ENCODE measurements at places on chromosomes 16 and 17.
A peak's percentile ranks its signal among the peaks of the same experiment; 100 is the strongest.

GRCh38 chr16:81956213-81956948 lies 54.9 kb downstream of the SDR42E1 start:
- DNase-seq, result no peak

DNA sequence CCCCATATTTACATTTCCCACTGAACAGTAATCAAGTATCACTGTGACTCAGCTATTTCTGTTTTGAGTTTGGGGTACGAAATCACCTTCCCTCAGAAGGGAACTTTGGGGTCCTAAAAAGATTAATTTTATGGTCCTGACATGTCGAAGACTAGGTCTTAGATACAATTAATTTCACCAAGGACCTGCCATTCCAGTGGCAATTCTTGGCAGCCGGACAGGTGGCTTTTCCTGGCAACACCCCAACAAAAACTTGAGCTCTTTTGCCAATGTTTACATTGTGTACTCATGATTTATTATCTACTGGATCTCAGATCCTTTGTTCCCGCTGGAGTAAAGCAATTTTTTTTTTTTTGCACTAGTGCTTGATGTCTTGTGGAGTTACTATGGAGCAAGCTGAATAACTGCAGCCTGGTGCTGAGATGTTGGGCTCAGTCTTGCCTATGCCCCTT lies 14.4 kb downstream of the SLFN5 start:
- DNase-seq, result no peak

GRCh38 chr16:11611871-11612664 lies 25.3 kb upstream of the LITAF start:
- no peak for DNase-seq

DNA sequence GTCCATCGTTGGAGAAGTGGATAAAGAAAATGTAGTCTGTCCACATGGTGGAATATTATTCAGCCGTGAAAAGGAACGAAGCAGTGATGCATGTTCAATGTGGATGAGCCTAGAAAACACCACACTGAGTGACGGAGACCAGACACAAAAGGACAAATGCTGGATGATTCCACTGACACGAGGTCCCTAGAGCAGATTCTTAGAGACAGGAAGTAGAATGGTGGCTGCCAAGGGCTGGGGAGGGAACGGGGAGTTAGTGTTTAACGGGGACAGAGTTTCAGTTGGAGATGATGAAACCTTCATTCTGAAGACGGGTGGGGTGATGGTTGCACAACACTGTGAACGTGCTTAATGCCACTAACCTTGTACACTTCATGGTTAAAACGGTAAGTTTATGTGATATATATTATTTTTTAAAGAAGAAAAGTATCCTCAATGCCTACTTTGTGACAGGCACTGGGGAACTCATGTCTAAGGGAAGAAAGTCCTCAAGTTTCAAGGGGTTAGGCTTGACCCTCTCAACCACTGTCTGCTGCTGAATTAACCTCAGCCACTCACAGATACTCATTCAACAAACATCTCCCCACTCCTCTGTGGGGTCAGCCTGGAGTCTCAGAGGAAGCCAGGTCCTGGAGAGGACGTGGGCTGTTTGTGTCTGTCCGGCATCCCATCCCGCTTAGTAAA lies 17.6 kb downstream of the C16orf74 start:
- DNase-seq, result no peak

GRCh38 chr16:4111748-4112696 lies 4.2 kb downstream of the ADCY9 start:
- DNase-seq, result no peak

DNA sequence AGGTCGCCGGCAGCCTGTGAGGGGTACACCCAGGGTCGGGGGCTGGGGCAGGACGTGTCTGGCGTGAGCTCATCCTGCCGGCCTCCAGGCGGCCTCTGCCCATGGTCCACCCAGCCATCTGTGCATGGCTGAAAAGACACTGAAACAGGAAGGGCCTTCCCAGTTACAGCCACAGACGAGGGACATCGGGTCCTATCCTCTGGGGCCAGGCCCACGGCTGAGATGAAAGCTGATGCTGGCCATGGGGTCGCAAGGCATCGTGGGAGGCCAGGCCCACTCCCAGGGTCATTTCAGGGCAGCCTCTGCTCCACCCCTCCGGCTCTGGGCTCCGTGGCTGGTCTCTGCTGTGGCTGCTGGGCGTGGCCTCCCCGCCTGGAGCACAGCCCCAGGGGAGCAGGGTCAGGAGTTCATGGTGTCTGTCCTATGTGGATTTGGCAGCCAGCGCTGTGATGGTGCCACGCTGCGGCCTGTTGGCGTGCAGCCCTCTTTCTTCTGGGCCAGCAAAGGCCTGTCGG lies 16.6 kb upstream of the ATP6V0C start:
- DNase-seq, result no peak

GRCh38 chr16:74666010-74666421 lies 661 bp downstream of the RFWD3 start:
- DNase-seq, result no peak

DNA sequence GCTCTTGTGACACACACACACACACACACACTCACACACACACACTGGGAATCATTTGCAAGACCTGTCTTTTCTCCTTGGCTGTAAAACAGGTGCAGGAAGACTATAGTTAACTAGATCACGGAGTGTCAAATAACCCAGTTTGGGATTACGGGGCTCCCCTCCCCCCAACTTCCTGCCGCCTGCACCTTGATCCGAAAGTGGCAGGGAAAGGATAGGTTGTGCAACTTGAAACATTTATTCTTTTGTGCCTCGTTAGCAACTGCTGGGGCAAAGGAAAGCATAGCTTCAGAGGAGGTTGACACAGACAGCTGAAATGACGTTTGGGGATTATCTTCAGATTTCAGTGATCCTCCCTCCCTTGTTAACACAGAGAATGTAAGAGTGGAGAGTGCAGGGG lies 149.5 kb downstream of the NTN1 start:
- DNase-seq, result no peak

DNA sequence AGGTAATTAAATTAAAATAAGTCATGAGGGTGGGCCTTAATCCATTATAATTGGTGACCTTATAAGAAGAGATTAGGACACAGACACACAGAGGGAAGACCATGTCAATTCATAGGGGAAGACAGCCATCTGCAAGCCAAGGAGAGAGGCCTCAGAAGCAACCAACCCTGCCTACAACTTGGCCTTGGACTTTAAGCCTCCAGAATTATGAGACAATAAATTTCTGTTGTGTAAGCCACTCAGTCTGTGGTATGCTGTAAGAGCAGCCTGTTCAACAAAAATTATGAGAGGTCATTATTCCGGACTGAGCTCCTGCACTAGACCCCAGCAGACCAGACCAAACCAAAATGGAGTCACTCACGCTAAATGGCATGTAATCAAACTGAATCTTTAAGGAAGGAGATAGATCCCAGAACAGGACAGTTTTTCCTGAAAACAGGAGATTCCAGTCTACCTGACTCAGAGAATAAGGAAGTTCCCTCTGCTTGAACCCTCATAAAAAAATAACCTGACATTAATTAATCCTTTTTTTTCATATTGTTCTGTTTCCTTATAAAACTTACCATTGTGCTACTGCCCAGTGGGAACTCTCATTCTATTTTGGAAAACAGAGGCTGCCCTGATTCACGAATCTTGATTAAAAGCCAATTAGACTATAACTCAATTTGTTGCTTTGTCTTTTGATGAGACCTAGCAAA lies 74.3 kb downstream of the DNAH3 start:
- DNase-seq, result no peak

- no peak for DNase-seq
Measured at GRCh38 chr16:69794486-69794885, 32.4 kb downstream of the WWP2 start.

- DNase-seq, result no peak
Measured at GRCh38 chr16:76656994-76657393, 379.8 kb downstream of the CNTNAP4 start.

GRCh38 chr17:78345791-78346494 lies 13.9 kb downstream of the SOCS3 start:
- DNase-seq, result no peak

GRCh38 chr17:49223517-49224197 lies 6.9 kb downstream of the PHOSPHO1 start:
- peak; percentile 77 for DNase-seq

GRCh38 chr17:74529243-74529642 lies 2.0 kb downstream of the CD300LB start:
- no peak for DNase-seq

DNA sequence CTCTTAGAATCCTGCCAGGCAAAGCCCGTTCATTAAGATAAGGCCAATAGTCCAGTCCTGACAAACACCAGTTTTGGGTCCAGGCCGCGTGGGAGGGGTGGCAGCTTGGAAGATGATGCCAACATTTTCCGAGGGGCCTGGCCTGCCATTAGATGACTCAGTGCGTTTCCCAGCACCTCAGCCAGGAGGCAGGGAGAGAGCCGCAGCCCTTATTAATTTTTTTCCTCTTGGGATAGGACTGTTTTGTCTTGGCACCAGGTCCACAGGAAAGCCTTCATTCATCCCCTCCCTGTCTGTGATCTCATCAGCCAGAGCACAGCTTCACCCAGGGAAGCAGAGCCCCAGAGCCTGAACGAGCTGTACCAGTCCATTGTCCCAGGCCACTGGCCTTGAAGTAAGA lies 4.7 kb upstream of the NDEL1 start:
- no peak for DNase-seq

All from activated CD4-positive, alpha-beta T cell treated with anti-CD3 and anti-CD28 coated beads, Interleukin-2, Interleukin-6, amounts not matched to agents 100 ng/mL and 50 ng/mL, durations not matched to agents 16 hours and 8 hours (primary cell).